ENCODE measurements at places on chromosomes 7 and 10.

DNA sequence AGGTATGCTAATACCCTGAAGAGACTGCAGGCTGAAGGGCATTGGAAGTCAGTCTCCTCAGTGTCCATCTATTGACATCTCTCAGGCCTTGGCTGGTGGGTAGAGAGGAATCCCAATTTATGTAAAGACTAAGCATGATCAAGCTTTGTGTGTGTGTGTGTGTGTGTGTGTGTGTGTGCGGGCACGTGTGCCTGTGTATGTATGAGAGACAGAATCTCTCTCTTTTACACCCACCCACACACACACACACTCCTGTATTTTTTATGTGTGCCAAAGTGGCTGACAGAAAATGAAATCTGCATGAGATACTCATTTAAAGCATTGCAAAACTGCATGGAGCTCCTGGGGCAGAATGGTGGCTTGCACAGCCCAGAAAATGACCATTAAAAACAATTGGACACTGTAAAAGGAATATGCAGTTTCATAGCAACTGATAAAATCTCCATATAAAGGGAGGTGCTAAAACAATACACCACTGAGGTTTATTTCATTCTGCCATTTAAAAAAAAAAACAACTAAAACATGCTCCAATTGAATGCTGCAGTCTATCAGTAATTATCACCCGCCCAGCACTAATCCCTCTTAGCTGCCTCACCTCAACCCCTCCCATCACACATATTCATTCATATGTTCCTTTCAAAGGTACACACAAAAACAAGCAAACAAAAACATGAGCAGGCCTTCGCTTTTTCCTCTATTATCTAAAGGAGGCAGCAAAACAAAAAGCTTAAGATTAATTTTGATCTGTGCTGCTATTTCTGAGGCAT is 385.0 kb downstream of the KCNMA1 start:
- no peak for DNase-seq

- DNase-seq, result no peak
These were observed 1101.1 kb downstream of the SORCS3 start for GRCh38 chr10:105742184-105742583.

DNA sequence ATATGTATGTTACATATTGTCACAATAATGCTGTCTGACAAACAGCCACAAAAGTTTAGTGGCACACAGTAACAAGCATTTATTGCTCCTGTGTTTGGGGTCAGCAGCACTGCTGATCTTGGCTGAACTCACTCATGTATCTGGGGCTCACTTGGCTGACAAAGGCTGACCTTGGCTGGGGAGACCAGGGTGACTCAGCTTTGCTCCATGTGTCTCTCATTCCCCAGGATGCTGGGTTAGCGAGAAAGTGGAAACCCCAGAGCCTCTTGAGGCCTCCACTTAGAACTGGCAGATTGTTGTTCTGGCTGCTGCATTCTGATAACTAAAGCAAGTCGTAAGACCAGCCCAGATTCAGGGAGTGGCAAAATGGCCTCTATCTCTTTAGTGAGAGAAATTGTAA is 217.3 kb upstream of the HABP2 start:
- DNase-seq, result no peak

GRCh38 chr7:139071680-139072079 is 35.8 kb upstream of the ZC3HAV1L start:
- no peak for DNase-seq

GRCh38 chr7:77565917-77566316 is 28.8 kb downstream of the PTPN12 start:
- no peak for DNase-seq

GRCh38 chr7:102054158-102054557 is 232.5 kb upstream of the SH2B2 start:
- DNase-seq, result no peak

- DNase-seq, result no peak
These were observed 79.8 kb downstream of the ABI1 start for GRCh38 chr10:26780793-26781601.

- no peak for DNase-seq
These were observed 72.1 kb downstream of the SEM1 start for GRCh38 chr7:96637522-96637921.

GRCh38 chr10:74164716-74165529 is 13.9 kb downstream of the ADK start:
- no peak for DNase-seq

DNA sequence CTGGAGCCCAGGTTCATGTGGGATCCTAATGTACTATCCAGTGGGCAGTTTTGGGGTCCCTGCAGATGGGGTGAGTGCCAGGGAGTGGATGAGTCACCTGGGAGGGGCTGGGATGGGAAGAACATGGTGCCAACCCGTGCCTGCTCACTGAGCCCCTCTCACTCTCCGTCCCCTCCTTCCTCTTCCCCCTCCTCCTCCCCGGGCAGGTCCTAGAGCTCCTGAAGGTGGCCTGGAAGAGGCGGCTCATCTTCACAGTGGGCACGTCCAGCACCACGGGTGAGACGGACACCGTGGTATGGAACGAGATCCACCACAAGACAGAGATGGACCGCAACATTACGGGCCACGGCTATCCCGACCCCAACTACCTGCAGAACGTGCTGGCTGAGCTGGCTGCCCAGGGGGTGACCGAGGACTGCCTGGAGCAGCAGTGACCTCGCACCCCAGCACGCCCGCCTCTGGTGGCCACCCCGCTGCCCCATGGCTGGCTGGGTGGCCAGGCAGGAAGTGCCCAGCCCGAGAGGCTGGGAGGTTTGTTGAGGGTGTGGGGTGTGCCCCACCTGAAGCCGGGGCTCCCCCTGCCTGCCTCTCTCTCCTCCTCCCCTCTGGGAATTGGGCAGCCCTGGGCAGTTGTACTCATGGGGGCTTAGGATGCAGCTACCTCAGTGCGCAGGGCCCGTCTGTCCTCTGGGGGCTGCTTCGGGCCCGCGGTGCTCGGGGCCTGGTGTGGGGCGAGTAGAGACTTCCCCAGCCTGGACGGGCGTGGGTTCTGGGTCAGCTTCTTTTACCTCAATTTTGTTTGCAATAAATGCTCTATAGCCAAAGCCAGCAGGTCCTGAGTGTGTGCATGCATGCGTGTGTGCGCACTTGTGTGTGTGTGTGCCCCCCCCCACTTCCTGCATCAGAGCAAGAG is 4.9 kb upstream of the UPK3B start:
- DNase-seq, result no peak

DNA sequence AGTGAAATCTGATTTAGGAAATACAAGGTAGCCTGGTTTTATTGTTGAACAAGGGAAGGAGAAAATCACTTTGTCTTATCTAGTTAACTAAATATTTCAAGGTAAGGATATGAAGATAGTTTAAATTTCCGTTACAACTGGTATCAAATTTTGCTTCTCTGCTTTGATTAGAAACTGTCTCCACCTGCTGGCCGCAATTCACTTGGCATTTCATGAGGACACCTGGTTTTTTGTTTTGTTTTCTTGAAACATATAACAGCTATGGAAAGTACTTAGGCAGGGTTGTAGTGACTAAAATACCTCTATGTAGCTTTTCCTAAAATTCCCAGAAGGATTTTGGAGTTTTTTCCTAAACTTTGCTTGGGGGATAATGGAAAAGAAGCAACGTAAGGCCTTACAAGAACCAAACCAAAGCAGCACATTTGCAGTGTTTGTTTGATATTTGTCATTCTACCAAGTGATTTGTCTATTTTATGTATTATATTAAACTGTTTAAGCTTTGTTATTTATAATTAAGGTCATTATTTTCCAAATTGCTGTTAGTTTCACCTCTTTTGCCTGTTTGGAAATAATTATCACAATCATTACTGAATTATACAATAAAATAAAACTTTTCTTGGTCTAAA is 73.6 kb downstream of the AHCYL2 start:
- peak; percentile 39 for DNase-seq

GRCh38 chr10:128570319-128570995 is 444.2 kb upstream of the MKI67 start:
- no peak for DNase-seq

DNA sequence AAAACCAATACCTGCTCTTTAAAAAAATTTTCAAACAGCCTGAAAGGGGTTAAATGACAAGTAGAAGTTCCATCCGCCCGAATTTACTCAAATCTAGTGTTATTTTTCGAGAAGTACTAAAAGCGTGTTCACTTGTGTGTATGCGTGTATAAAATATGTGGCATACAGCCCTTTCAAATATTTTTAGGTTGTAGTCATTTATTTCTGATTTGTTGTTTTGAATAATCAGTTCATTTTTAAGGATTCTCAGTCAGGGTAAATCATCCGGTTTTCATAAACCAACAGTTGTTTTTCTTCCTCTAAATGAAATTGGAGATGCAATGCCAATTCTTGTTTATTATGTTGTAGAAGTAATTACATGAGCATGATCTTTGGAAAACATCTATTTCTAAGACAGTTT is 6.9 kb upstream of the SUN1 start:
- DNase-seq, result no peak

- DNase-seq, result no peak
These were observed 80.4 kb upstream of the PDE1C start for GRCh38 chr7:32150589-32150988.

GRCh38 chr10:84194424-84195043 is at the start of gene CDHR1:
Gene CDHR1 (plus strand): TSS chr10:84194537. CDS start chr10:84194761, 224 bp downstream.
- DNase-seq, result no peak

DNA sequence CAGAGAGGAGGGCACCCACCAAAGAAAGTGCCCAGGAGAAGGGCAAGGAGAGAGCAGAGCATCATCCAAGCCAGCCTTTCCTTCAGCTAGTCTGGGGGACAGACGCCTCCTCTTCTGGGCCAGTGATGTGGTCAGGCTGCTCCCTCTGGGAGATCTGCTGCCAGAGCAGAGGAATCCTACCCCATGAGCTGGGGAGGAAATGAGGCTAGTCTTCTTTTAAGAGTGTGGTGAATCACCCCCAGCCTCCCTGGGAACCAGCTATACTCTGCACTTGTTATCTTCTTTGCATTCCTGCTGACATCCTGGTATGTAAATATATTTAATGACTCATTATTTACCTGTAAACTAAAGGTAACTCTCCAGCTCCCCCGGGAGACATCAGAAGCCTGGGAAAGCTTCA is 41.6 kb upstream of the EPHB6 start:
- no peak for DNase-seq

DNA sequence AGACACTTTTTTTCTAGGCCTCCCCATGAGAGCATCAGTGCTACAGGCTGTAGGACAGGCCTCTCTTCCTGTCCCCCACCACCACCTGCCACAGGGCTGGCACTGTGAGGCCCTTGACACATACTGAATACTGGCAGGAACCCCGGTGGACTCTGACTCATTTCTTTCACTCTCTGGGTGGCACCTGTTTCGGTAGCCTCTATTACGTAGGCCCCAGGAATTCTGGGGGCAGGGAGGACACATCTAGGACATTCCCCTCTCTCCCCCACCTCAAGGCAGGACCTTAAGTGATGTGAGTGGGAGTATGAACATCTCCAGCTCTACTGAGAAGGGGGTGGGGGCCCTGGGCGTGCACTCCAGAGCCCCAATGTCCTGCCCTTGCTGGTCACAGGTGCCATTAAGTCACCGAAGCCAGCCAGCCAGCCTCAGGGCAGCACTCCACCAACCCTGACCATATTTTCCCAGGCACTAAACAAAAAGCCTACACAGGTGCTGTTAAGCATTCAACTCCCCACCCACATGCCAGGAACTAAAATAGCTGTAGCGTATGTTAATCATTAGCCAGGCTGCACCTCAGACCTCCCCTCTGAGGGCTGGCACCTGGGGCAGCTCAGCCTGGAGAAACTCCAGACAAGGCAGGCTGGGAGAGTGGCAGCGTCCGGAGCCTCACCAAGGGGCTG is 8.9 kb downstream of the ANXA11 start:
- no peak for DNase-seq

GRCh38 chr7:7662527-7662926 is 22.0 kb downstream of the UMAD1 start:
- no peak for DNase-seq

DNA sequence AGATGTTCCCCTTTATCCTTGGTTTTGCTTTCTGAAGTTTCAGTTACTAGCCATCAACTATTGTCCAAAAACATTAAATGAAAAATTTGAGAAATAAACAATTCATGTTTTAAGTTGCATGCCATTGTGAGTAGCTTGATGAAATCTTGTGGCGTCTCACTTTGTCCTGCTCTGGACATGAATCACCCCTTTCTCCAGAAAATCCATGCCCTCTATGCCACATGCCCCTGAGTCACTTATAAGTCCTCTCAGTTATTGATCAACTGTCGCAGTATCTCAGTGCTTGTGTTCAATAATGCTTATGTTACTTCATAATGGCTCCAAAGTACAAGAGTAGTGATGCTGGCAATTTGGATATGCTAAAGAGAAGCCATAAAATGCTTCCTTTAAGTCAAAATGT is 208.0 kb upstream of the FERD3L start:
- no peak for DNase-seq

DNA sequence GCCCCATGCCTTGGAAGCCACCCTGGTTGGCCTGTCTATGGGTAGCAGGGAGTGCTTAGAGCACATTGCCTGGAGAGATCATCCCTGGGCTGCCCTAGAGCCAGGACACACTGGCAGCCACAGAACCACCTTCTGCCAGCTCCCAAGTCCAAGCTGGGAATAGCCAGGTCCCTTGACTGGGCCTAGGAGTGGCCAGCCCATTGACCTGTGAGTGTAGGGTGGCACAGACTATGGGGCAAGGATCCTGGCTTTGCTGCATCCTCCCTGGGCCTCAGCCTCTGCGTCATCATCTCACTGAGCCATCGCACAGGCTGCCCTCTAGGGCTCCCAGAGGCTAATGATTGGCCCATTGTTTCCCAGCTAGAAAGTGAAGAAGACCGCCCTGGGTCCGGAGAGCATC is 7.0 kb downstream of the AQP1 start:
- DNase-seq, result no peak

GRCh38 chr7:101693498-101694091 is 64.5 kb upstream of the MYL10 start:
- no peak for DNase-seq

DNA sequence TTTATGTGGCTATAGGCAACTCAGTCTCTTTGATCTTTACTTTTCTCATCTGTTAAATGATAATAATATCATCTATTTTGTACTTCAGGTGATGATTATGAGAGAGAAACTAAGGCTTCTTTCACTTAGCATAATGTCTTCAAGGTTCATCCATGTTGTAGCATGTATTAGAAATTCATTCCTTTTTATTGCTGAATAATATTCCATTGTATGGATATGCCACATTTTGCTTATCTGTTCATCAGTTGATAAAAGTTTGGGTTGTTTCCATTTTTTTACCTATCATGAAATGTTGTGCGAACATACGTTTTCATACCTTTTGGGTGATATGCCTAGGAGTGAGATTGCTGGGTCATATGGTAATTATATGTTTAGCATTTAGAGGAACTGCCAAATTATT is 7.2 kb upstream of the CDK13 start:
- DNase-seq, result no peak

GRCh38 chr7:149753375-149754233 is 19.8 kb downstream of the ZNF467 start:
- DNase-seq, result no peak

Measured in hematopoietic multipotent progenitor cell treated with erythropoietin and hydrocortisone succinate and interleukin-3 and kit ligand, for 15 days (in vitro differentiated cells).